ENCODE measurements at places on chromosomes 4 and X. TPM values are rescaled to one million over a fixed set of nuclear protein-coding genes. Genes with fewer than 3 reads are reported as not detected.

ABRAXAS1 gene
- 2.5 TPM for total RNA-seq

GRCh38 chrX:132090403-132091159, 37.2 kb downstream of the FRMD7 start:
- DNase-seq, result no peak

DNA sequence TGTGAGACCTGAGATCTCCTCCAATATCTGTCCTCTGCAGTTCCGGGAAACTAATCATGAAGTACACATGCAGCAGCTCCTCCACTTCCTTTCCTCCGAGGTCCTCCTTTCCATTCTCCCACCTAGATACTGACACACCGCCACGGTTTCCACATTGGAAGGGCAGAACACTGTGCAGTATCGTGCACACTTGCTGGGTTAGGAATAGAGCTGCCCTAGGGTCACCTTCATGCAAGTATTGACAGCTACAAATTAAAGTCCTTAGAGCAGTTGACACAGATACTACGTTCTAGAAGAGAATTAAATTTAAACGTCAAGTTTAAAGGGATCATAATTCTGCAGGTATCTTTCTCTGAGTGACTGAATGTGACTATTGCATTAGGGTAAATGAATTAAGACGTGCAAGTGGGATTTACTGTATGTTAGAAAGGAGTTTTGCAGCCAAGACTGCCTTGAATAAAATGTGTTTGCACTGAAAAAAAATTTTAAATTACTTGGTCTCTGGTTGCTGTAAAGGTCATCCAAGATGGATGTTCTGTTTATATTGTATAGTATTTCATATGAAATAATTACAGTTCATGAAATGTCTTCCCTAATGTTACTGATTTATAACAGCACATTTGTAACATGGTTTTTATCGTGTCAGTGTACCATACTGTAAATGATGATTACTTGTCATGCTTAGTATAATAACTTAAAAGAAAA, 117.7 kb downstream of the STOX2 start:
- no peak for DNase-seq

GYG2 gene
- 5.2 TPM for total RNA-seq

GRCh38 chr4:170256807-170257206, 167.1 kb upstream of the AADAT start:
- DNase-seq, result no peak

P2RY8 gene
- total RNA-seq, result not detected

DDX60 gene
- total RNA-seq, result 43.9 TPM

ITGB1BP2 gene
- 2.2 TPM for total RNA-seq

GRCh38 chrX:17535229-17535628, 160.2 kb downstream of the NHS start:
- DNase-seq, result peak; percentile 16

FSTL5 gene
- 0.12 TPM for total RNA-seq

GRCh38 chrX:12611471-12611870, 179.7 kb upstream of the PRPS2 start:
- DNase-seq, result no peak

GRCh38 chr4:3719836-3720235, 46.3 kb upstream of the ADRA2C start:
- no peak for DNase-seq

DNA sequence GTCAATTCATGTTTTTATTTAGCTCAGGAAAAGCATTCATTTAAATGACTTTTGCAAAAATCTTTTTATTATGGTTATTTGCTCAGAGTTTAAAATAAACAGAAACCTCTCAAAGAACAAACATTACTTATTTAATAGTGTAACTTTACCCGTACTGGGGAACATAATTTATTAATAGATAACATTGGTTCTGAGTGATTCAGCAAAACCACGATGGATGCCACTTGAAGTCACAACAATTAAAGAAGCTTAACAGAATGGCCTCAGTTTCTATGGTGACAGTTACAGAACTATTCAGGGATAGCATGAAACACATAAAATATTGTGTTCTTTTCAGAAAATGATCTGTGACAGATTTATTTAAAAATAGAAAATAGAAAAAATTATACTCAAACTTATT, 368.7 kb downstream of the CCSER1 start:
- peak; percentile 12 for DNase-seq

DNA sequence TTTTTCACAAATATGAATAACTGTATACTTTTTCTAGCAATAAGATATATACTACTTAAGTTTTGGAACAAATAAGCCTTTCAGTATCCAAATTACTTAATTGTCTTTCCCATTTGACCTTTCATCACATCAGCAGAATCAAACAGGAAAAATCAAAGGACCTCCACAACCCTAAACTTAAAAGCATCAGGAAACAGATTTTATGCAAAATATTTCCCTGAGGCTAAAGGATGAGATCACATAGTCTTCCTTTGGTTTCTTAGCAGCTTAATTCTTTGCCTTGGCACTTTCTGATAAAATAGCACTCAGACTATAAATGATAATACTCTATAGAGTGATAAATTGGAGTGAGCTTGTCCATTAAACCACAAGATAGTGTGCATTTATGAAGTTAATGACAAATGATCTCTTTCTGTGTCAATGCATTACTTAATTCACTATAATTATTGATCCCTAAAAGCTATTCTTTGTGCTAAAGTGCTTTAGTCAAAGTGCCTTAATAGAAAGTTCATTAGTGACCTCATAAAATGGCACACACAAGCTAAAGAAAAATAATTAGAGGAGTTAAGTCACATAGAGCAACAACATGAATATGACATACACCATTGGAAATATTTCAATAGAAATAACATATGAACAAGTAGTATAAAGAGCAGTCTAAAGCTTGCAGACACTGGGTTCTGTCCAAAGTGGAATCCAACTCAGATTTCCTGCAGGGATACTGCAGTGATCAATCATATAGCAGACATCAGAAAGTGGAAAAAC, 15.7 kb upstream of the NDST3 start:
- DNase-seq, result no peak

DNA sequence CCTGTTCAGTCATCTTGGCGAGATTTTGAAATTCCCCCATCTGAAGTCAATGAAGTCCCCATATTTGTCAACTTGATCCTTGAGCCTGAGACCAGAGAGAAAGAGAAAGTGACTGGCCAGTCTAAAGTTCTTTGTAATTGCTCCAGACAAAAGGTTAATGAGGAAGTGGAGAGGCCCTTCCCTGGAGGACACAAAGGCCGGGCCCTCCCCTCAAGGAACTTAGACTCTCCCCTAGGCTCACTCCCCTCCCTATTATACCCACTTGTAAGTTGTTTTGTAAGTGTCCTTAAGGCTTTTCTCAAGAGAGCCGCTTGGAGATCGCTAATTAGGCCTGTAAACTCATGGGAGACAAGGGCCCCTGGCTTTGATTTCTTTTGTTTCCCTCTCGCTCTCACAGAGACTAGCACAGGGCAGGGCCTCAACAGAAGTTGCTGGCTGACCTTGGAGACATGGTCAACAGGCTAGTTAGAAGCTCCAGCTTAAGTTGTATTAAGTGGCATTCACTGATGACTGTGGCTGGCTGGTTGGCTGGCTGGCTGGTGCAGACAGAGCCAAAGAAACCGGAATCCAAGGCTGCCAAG, 20.3 kb upstream of the GPC4 start:
- DNase-seq, result no peak

MAGEB6 gene
- total RNA-seq, result 0.05 TPM

DNA sequence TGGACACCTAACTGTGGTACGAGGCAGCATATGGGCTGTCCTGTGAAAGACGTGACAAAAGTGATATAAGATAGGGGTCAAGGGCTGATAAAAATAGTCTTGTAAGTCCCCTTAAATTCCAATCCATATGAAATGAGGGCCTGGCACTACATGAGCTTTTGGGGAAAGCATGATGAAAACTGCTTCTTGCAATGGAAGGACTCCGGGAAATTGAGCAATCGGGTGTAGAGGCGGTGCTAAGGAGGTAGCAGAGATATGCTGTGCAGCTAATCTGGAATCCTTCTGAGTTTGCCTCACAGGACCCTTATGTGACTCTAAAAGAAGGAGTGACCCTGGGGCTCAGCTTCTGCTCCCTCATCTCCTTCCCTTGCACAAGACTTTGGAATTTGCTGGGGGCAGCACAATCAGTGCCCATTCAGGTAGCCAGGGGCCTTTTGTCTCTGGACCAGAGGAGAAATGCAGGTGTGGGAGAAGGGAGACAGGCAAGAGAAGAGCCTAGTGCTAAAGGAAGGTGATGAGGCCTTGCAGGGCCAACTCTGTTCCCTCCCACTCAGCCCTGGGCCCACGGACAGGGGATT, 12.8 kb downstream of the CLDN2 start:
- no peak for DNase-seq

DNA sequence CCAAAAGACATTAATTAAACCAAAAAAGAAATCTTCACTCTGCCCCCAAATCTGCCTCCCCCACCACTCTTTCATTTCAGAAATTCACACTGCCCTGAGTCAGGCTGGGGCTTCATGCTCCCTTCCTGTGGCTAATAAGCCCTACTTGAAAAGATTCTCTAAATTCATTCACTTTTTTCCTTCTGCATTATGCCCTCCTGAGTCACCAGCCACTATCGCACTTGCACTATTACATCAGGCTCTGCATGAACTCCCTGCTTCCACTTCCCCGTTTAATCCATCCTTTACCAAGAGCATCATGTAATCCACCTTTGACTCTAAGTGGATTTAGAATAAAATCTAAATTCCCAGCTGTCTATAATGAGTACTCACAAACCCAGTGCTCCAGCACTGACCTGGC, 295.4 kb upstream of the KLF3 start:
- peak; percentile 59 for DNase-seq

All from M059J (cell line).